ENCODE measurements at places on chromosomes 12 and 14.

DNA sequence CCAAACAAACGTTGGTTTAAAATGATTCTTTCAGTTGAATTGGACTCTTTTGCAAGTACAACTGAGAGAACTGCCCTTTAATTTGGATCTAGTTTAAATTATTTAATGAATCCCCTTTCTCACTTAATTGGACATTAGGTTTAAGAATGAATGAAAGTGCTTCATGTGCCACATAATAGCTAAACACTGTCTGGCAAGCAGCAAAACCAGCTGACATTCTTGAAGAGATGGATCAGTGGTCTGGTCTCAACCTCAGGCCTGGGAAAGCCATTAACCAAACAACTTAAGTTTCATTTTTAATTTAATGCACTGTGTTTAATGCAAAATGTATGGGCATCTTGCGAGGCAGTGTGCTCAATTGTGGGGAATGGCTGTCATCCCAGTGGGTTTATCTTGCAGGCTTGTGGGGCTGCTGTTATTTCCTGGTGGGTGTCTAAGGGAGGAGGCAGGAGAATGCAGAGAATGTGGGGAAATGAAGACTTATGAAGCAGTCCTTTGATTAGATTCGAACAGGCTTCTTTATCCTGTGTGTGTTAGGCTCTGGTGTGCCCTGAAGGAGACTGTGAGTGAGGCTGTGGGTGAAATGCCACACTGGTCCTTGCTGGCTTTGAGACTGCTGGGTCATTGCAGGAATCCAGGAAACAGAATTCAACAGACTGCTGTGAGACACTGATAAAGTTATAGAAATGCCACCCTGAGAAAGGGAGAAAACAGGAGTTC lies 144.1 kb upstream of the PELI2 start:
- no peak for DNase-seq

GRCh38 chr12:52022841-52023181 lies 16.1 kb downstream of the TAMALIN start:
- DNase-seq, result no peak

DNA sequence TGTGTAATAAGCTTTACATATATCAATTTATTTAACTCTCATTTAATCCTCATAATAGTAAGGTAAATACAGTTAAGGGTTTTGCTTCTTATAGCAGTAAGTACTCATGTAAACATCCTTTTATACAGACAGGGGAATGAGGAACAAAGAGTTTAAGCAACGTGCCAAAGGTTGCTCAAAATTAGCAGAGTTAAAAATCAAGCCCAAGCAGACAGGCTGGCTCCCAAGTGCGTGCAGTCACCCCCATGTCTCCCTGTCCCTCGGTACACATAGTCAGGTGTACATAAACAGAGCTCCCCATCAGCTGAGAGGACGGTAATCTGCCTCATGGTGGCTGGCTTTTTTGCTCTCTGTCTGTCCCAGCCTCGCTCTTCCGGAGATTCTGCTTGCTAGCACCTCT lies 126.4 kb downstream of the DERA start:
- DNase-seq, result no peak

- no peak for DNase-seq
Measured at GRCh38 chr12:66852091-66852490, 173.2 kb upstream of the GRIP1 start.

DNA sequence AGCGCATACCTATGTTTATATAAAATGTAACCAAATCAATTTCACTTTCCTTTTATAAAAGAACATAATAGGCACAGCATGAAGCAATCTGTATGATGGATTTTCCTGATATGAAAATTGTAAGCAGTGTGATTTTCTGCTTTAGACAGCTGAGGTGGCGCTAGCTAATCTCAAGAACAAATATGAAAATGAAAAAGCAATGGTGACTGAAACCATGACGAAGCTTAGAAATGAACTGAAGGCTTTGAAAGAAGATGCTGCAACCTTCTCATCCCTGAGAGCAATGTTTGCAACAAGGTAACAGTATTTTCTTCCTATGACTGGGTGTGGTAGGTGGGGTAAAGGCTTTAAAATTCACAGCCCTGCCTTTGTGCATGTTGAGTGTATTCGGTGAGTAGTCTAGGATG lies 65.0 kb upstream of the FGD4 start:
- DNase-seq, result no peak

DNA sequence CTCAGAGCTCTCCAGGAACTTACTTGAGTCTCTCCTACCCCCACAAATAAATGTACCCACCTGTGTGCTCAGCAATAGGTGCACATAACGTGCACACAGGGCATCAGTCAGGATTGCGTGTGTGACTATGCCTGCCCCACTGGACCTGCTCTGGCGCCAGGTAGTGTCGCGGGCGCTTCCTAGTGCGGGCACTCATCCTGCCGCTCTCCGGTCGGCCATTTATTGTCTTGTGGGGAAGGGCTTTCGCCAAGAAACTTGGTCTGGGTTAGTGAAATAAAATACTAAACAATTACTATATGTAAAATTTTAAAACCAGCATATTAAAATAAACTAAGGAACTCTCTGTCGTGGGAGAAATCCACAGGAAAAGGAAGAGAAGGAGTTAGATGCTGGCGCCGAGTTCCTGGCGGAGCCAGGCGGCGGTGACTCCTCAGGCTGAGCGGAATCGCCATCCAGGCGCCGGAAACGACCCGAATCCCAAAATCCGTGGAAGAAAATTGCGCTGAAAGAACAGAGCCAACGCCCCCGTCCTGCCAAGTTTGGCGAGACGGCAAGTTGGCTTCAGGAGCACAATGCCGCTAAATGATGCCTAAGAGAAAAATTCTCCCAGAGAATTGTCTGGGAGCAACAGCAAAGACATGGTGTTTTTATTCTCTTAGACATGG lies 7.9 kb upstream of the HOXC13 start:
- no peak for DNase-seq

GRCh38 chr14:87081004-87081403 lies 912.0 kb downstream of the GALC start:
- no peak for DNase-seq

DNA sequence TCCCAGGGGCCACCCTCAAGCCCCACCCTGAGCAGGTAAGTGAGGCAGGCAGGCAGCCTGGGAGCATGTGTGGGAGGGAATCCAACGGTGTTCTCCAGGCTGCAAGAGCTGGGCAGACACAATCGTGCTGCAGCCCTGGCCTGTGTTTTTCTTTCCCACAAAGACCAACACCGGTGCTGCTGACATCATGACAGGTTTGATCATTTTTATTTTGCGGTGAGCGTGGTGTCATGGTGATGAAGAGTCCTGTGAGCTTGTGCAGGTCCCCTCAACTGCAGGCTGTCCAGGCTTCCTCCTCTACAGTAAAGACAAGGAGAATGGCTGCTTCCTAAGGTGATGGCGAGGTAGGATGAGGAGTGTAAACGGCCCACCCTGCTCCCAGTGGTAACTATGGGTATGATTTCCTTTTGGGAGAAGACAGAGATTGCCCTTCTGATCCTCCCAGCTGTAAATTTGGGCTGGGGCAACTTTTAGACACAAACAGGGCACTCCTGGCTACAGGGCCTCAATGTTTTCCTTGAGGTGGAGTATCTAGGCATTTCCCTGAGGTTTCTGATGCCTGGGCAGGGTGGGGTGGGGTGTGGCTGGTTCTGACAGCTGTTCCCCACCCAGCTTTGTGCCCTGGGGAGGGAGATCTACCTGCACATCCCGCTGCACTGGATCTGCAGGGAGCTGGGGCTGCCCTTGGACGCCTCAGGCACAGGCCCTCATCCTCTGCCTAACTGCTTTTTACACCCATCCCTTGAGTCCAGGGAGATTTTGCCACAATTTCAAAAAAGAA lies 109.1 kb downstream of the VCPKMT start:
- no peak for DNase-seq

GRCh38 chr12:42407306-42407705 lies 81.3 kb downstream of the PPHLN1 start:
- DNase-seq, result no peak
